Suppressor macrophage treated with lipopolysaccharide for 1 hour (primary cell): ENCODE measurements at places on chromosomes 11 and 22.

- DNase-seq = peak; percentile 27
Measured at GRCh38 chr11:8375460-8375859, 111.8 kb upstream of the LMO1 start.

DNA sequence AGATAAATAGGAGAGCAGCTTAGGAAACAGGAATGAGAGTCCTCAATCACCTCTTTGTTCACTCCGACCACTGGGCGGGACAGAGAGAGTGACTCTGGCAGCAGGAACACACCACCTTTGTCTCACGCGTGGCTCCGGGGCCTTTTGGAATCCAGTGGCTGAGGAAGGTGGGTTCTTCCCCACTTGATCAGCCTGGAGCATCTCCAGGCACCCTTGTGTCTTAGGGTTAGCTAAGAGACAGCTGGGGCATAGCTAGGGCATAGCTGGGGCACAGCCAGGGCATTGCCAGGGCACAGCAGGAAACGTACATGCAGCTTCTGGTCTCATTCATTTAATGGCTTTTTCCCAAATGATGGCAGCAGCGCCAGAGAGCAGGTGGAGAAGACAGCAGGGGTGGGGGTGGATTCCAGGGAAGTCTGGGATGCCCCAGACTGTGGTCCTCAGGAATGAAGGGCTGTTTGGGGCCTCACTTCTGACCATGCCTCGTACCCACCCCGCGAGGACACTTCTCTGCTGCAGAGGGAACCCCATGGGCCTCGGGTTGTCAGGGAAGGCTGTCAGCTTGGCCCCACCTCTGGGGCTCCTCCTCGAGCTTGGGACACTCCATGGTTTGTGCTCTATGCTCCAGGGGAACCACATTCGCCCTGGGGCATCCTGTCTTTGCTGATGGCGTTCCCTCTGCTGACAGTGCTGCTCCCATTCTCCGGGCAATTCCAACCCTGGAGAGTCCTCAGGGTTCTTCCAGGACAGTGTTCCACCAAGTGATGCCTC is 30.4 kb upstream of the SHANK2 start:
- DNase-seq = no peak

GRCh38 chr11:104003491-104003890 is 32.9 kb upstream of the DDI1 start:
- no peak for DNase-seq

GRCh38 chr11:68532727-68533369 is 72.3 kb downstream of the PPP6R3 start:
- DNase-seq = no peak

- DNase-seq = no peak
Measured at GRCh38 chr11:130022799-130023198, 20.2 kb upstream of the PRDM10 start.

DNA sequence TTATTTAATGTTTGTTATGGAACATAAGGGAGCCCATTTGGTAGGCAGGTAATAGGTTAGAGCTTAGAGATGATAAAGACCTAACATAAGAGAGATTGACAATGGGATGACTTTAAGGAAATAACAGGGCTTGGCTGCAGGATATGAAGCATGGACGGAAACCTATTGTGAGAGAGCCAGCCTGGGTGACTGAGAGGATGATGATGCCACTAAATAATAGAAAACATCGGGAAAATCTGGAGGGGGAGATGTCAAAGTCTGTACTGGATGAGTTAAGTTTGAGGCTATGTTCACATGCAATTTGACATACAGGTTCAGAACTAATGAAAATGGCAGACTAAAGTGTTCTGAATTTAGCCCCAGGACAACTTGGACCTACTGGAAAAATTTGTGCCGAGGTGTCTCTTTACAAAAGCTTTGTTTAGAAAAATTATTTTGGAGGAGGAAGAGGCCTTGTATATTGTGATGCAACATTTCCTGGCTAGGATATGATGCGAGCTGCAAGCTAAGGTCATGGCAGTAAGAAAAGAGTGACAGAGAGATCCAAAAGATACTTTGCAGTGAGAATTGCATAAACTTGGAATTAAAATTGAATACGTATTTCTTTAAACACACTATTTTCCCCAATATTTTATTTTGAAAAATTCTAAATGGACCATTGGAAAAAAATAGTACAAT is 339.3 kb upstream of the PLET1 start:
- DNase-seq = no peak

- DNase-seq = no peak
Measured at GRCh38 chr11:55819330-55819729, at the start of gene OR5D18. Gene OR5D18, plus strand, starts transcription at chr11:55819630. Its CDS starts 0 bp downstream, at chr11:55819630.

DNA sequence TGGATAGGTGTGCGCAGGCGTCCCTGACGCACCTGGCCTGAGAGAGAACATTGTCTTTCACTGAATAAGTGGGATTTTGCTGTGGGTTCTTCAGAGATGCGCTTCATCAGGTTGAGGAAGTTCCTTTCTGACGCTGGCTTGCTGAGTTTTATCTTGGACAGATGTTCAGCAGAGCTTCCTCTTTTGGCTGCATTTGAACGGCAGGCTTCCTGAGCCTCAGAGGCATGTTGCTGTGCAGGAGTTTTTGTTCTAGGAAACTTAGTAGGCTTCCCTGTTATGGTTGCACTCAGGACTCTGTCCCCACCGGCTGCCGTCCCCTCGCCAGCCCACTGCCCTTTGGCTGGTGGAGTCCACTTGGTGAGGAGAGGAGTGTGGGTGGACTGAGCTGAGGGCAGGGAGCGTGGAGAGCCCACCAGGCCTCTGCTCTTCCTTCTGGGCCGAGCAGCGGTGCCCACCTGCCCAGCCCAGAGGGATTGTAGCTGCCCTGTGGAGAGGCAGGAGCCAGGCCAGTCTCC is 17.2 kb downstream of the FRMD8 start:
- peak; percentile 85 for DNase-seq

DNA sequence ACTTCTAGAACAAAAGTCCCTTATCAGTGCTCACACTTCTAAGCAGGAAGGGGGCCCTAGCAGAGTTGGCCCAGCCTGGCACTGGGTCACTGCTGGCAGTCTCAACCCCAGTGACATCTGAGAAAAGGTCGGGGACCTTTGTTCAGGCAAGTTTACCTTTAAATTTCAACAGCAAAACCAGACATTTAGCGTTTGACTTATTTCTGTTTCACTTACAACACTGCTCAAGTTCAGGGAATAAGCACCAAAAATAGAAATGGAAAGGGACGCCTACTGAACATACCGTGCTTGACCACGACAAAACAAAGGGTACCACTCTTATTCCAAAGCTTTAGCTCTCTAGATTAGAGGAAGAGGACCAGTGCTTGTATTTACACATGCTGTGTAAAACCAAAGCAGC is 26.2 kb downstream of the PITPNB start:
- DNase-seq = no peak

DNA sequence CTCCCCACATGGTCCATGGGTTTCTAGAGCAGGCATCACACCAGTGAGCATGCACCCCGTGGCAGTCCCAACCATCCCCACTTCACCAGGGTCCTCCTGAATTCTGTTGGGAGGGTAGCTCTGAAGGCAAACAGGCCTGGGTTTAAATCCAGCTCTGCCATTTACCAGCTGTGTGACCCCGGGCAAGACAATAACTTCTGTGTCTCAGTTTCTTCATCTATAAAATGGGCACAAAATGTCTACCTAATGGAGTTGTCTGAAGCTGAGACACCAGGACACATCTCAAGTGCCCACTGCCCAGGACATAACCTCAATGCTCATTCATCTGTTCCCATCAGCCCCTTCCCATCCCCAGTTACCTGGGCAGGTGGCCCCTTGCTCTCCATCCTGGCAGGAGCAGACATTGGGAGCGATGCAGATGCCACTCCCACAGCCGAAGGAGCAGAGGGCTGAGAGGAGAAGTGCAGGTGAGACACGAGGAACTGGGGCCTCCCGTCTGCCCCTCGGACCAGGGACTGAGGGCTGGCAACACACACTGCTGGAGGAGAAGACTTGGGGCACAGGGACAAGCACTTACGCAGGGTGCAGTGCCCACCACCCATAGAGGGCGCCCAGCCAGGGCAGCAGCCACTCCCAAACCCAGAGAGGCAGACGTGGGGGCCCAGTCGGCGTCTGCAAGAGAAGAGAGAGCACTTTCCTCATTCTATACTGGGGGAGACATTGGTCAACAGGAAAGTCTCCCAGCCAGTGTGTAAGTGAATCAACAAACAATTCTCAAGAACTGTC is 4.0 kb downstream of the VWCE start:
- DNase-seq = no peak

DNA sequence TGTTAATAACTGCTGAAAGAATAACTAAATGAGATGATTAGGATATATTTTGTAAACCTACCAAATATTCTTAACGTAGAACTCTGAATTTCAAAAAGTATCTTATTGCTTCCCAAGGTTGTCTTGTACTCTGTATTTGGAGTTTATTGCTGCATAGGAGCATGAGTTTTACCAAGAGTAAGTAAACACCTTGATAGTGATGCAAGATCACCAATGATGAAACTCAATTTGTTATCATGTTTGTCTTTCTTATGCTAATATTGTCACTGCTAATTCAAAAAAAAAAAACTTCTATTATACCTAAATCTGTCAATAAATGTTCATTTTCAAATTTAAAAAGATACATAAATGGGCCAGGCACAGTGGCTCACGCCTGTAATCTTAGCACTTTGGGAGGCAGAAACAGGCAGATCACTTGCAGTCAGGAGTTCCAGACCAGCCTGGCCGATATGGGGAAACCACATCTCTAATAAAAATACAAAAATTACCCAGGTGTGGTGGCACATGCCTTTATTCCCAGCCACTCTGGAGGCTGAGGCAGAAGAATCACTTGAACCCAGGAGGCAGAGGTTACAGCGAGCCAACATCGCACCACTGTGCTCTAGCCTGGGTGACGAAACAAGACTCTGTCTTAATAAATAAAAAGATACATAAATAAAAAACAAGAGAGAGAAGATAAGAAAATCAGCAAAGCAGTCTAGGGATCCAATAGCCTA is 23.4 kb upstream of the PLAAT2 start:
- no peak for DNase-seq

DNA sequence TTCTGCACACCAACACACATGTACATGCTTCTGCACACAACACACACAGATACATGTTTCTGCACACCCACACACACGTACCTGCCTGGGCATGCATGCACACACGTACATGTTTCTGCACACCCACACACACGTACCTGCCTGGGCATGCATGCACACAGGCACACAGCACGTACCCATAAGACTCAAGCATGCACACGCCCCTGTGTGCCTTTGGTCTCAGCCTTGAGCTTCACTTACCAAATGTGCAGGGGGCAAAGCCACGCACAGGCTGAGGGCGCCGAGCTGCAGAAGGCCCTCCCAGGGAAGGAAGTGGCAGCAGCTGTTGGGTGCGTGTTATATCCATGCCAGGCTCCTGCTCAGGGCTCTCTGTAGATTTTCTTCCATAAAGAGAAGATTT is 34.7 kb upstream of the SMIM38 start:
- no peak for DNase-seq

- no peak for DNase-seq
Measured at GRCh38 chr11:123630126-123630608, 24.3 kb downstream of the SCN3B start.

GRCh38 chr11:70327717-70328116 is 57.2 kb downstream of the PPFIA1 start:
- DNase-seq = no peak

- peak; percentile 71 for DNase-seq
Measured at GRCh38 chr11:35357923-35358322, 61.4 kb downstream of the SLC1A2 start.
